ENCODE measurements at places on chromosomes 5 and 9.

DNA sequence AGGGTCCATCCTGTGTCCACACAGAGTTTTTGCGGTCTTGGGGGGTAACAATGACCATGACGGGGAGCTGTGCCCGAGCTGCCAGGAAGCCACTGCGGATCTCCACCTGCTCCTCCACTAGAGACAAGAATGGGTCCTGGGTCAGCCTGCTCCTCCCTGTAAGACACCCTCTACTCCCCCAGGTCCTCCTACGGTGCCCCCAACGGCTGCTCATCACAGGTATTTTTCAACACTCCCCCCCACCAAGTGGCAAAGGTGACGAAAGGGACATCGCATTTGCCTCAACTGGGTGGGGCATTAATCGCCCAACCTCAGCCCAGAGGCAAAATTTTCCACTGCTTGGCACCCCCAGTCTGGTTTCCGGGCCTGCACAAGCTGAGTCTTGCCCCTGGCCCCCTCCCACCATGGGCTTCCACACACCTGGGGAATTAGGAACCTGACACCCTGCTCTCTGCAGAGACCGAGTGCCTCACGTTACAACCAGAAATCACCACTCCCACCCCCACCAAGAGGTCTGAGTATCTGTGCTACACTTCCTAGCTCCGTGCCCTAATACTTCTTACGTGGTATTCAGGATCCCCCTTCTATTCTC lies 9.6 kb downstream of the NOL6 start:
- no peak for DNase-seq

- DNase-seq: peak; percentile 26
Measured at GRCh38 chr5:125043781-125044391, 297.4 kb upstream of the ZNF608 start.

DNA sequence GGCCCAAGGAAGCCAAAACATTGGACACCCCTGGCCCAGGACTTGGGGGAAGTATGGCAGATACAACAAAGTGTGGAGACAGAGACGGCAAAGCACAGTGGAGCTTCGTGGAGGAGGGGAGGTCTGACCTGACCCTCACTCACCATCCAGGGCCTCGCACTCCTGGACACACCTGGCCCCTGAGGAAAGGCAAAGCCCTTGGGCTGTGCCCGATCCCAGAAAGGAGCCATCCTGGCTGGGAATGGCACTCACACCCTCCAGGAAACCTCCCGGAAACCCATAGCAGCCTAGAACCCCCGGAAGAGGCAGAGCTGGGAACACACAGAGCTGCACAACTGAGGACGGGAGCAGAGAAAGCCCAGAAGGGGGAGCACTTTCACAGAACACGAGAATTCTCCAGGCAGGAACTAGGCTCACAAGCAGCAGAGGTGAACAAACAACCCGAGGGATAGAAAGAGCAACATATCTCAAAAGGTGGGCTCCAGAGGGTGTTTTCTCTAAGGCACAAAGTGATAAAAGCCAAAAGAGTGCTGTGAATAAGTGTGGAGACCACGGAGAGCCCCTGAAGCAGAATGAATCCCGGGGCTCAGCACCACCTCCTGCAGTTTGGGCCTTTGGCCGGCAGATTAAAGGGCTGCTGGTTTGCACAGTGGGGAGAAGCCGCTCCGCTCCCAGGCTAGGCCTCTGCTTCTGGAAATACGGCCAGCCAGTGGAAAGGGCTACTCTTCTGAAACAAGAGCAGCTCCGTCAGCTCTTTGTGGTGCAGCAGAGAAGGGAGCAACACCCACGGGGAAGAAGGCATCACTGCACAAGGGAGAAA lies 108.2 kb downstream of the UBE2R2 start:
- DNase-seq: peak; percentile 50

DNA sequence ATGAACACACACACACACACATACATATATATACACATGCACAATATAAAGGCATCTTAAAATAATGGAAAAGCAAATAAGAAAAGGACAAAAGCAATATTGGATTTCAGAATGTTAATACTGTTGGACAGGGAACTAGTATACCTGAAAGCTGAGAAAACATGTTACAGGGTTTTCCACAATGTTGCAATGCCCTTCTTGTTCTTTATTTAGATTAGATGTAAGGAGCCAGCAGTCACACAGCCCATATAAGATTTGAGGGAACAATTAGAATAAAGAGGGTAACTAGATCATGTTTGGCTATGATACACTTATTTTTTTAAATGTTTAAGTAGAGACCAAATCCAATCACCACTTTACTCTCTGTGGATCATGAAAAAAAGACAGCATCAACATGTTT lies 61.7 kb downstream of the SH3TC2 start:
- no peak for DNase-seq

DNA sequence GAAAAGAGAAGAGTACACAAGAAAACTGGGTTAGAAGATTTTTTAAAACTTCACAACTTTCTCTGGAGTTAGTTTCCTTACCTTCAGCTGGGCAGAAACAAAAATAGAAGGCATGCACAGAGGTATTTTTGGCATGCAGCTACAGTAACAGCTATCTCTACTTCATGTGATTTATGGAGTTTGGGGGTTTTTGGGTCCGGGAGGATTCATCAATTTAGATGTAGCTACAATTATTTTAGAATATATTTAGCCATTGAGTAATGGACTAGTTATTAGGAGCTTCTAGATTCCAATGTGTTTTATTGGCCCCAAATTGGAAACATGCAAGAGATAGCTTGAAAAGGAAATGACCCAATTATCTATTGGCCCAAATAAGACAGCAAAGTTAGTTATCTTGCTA lies 91.6 kb upstream of the TNFAIP8 start:
- DNase-seq: no peak

DNA sequence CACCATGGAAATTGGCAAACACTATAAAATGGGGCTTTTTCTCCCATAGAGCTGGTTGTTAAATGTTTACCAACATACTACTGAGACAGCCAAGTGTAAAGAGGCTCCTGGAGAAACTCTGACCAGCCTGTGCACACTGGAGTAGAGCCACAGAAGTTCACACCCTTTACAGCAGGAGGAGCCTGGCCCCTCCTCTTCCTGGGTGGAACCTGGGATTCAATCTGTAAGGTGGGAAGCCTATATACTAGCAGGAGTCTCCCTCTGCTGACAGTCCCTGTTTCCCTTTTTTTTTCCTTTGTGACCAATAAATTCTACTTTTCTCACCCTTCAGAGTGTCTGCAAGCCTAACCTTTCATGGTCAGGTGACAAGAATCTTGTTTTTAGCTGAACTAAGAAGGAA lies 10.4 kb upstream of the SLC30A5 start:
- DNase-seq: no peak

GRCh38 chr9:22522206-22522740 lies 75.6 kb downstream of the DMRTA1 start:
- no peak for DNase-seq

- no peak for DNase-seq
Measured at GRCh38 chr5:27140831-27141230, 102.4 kb upstream of the CDH9 start.

DNA sequence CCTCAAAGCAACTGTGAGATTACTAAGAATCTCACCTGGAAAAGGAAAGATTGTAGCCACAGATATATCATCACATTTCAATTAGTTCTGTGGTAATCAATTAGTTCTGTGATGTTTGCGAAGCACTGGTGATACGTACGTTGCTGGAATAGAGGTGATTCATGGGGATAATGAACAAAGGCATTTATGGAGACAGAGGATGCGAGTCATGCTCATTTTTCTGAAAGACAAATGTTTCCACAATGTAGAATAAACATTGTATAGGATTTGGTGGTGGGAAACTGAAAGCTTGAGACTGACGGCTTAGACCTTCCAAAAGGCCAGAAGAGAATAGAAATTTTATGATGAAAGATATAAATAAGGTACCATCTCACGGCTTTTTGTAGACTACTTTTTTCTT lies 507.3 kb upstream of the TYRP1 start:
- DNase-seq: no peak

- no peak for DNase-seq
Measured at GRCh38 chr5:33824516-33825195, 67.1 kb downstream of the ADAMTS12 start.

DNA sequence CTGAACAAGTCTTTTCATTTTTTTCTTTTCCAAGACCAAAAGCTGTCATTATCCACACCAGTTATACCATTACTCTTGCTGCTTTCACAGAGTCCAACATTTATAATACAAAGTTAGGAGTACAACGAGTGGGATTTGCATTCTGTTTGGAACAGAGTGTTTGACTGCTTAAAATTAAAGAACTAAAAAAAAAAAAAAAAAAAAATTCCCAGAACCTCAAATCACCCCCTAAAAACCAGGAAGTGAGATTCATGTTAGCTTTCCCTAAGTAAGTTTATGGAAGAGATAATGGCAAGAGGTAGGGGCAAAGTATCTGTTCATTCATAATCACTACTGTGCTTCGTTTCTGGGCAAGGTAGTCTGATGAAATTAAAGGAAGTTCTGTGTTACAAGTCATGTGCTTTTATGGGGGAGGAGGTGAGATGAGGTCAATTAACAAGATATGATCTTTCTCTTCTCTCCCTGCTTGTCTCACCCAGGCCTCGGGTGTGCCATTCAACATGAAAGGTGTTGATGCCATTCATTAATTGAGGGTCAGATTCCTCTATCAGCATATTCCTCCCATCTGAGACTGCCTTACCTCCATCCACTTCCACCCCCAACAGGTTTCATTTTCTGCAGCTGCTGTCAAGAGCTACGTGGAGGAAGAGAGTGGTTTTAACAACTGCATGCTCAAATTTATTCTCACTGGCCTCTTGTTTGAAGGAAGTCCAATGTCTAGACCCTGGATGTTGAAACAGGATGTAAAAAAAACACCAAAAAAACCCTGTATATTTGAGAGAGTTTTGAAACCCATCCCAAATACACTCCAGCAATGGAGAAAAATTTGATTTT lies 58.1 kb downstream of the MARCHF3 start:
- DNase-seq: no peak

- no peak for DNase-seq
Measured at GRCh38 chr9:74330487-74331214, 166.5 kb upstream of the RORB start.

- no peak for DNase-seq
Measured at GRCh38 chr5:9838916-9839315, 208.8 kb upstream of the TAS2R1 start.

DNA sequence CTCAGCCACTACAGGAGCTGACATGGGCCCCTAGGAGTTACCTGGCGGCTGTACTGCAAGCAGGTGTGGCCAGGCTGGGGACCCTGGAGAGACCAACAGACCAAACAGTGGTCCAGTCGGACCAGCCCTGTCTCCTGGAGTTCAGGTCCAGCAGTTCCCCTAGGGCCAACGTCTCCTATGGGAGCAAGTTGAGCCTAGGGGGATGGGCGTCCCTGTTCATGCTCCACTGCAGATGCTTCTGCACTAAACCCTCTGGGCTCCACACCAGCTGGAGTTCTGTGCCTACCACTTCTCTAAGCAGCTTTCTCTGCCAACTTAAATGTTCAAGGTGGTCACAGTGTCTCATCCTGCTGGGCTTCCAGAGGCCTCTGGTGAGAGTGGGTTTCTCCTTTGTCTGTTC lies 20.6 kb upstream of the OMD start:
- DNase-seq: no peak

DNA sequence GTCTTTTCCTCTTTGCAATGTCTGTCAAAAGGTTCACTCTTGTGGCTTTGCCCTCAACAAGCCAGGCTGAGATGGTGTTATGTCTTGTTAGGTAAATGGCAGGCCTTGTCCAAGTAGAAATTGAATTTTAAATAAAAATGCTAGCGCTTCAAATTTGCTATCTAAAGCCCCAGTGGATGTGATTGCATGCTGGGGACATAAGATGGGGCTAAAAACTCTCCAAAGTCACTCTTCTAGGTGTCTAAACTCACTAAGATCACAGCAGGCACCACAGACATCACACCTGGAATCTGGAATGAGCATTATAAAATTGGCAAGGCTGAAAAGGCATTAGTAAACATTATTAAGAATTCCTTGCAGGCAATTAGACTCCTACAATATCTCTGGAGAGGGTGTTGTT lies 262.7 kb upstream of the CLINT1 start:
- no peak for DNase-seq

DNA sequence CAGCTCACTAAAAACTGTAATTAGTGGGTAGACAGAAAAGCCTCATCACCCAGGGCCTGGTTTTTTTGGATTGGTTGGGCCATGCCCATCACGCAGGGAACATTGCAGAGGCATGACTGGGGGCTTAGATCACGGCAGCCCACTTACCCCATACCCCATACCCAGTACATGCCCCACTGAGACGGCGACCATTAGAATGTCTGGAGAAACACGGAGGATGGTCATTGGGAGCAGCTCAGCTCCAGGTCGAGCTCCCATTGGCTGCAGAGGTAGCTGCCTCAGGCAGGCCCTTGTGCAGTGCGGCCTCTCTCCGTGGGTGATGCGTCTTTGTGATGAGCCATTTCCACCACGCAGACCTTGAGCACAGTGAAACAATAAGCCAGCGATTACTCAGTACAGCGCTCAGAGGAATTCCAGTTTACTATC lies 204.0 kb downstream of the GADD45G start:
- no peak for DNase-seq

DNA sequence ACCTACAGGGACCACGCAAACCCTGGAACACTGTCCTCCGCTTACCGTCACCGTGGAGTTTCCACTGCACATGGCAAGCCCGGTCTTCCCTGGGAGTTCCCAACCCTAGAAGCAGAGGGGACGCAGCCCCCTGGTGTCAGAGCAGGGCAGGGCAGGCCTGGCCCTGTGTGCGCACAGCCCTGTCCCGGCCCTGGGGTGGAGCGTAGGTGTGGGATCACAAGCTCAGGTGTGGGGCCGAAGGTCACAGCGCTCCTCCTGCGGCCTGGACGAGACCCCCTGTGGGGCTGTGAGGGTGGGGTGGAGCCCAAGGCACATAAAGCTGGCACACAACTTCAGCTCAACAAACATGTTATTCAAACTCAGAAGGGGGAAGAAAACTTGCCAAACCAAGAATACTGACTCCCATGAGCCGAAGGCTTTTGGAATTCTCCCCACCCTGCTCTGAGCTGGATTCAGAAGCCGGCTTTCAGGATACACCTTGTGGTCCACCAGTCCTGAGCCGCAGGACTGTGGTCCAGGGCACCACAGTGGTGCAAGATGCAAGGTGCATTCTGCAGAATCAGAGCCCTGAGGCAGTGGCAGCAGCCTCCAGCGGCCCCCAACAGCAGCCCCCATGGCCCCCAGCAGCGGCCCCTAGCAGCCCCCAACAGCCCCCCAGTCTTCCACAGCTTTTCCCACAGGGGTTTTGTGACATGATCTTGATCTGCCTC lies 11.8 kb upstream of the EXOC3 start:
- DNase-seq: peak; percentile 19

DNA sequence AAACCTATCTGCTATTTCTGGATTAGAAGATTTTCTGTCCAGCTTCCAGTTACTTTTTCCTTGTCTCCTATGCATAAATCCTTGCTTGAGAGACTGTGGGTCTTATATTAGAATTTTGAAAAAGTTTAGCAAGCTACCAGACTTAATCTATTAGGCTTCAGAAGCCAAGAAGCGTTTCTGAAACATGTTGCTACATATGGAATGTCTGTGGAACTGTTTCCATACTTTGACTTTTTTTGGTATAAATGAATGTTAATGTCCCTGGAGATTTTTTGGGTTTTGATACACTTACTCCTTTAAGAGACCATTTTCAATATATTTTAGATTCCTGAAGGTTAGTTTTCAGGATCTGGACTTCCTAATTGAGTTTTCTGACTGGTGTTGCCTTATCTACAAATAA lies 191.4 kb upstream of the SGCD start:
- DNase-seq: no peak
